ENCODE measurements at places on chromosomes 1 and 21.

- no peak for DNase-seq
Observed at GRCh38 chr1:101338714-101339430, 102.1 kb downstream of the S1PR1 start.

- no peak for DNase-seq
Observed at GRCh38 chr21:34302521-34302920, 61.3 kb upstream of the KCNE2 start.

GRCh38 chr1:117240547-117240946 lies 29.8 kb upstream of the VTCN1 start:
- DNase-seq, result no peak

- no peak for DNase-seq
Observed at GRCh38 chr1:177600936-177601335, 368.9 kb downstream of the SEC16B start.

GRCh38 chr21:29098156-29098555 lies 24.7 kb upstream of the CCT8 start:
- DNase-seq, result no peak

DNA sequence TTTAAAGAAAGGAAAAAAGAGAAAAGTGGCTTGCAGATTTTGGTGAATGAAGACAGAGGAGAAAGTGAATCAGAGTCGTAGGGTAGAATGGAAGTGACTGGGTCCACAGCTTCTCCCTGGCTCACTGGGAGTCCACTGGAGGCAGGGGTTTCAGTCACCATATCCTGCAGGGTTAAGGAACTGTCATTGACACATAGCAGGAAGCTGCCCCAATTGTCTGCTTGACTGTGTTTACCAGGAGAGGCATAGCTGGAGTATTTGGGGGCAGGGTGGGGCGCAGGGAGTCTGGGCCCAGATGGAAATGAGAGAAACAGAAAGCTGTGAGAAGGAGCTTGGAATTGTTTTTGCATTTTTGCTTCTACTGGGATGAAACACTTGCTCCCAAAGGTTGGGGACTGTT lies 228.8 kb upstream of the CSF3R start:
- no peak for DNase-seq

- no peak for DNase-seq
Observed at GRCh38 chr1:3626025-3626424, 1.2 kb downstream of the TPRG1L start.

- DNase-seq, result no peak
Observed at GRCh38 chr1:55702064-55702463, 486.9 kb upstream of the USP24 start.

GRCh38 chr1:163872067-163872466 lies 550.3 kb downstream of the NUF2 start:
- no peak for DNase-seq

GRCh38 chr1:241331328-241332036 lies 25.5 kb downstream of the RGS7 start:
- no peak for DNase-seq

- no peak for DNase-seq
Observed at GRCh38 chr21:17139696-17140095, 373.1 kb upstream of the CXADR start.

GRCh38 chr21:21436012-21436534 lies 437.9 kb downstream of the NCAM2 start:
- no peak for DNase-seq

- no peak for DNase-seq
Observed at GRCh38 chr1:31224068-31224467, 15.6 kb downstream of the NKAIN1 start.

- DNase-seq, result no peak
Observed at GRCh38 chr1:54808443-54809207, 7.5 kb upstream of the TTC22 start.

- no peak for DNase-seq
Observed at GRCh38 chr1:209008586-209008985, 574.9 kb upstream of the CAMK1G start.

- DNase-seq, result no peak
Observed at GRCh38 chr1:198797656-198798055, 158.8 kb downstream of the PTPRC start.

- DNase-seq, result no peak
Observed at GRCh38 chr1:60823151-60823550, 259.2 kb upstream of the NFIA start.

GRCh38 chr1:211329764-211330201 lies 3.1 kb downstream of the TRAF5 start:
- no peak for DNase-seq

GRCh38 chr1:117188816-117189437 lies 21.8 kb downstream of the VTCN1 start:
- no peak for DNase-seq

DNA sequence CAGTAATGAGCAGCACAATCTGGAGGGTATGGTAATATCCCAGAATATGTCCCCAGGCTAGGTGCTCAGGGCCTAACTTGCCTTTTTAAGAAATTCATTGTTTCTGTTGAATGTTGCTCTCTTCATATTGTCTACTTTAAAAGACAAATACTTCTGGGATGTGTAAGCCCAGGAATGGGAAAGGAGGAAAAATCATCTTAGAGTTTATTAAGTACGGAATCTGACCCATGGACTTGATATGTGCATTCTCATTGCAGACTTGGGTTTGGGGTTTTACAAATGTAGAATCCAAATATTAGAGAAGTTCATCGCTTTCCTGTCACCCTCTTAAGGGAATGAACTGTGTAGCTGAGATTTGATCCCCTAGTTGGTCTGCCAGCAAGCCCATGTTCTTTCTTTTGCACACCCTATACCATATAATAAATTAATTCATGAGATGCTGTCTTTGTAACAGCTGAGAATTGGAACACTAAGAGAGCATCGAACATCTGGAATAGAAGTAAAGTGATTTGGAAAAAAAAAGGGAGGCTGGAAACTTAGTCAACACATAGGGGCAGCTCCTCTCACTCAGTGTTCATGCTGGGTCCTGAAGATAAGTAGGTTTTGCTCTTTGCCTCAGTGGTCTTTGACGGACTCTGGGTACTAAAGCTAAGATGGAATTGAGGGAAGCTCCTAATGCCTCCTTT lies 235.8 kb upstream of the C1orf105 start:
- DNase-seq, result no peak

DNA sequence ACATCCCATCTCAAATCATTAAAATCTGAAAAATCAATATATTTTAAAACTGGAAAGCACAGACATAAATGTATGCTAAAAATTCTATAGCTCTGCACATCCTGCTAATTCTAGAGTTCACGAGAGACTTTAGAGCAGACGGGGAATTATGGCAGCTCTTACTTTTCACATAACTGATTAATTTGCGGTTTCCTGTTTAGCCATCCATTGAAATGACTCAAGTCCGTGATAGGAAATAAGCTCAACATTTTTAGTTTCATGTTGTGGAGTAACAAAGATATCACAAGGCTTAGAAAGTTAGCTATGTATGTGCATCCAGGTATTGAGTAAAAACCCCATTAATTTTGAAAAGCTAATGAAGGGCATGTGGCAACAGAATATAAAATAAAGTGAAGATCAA lies 123.2 kb downstream of the SMYD2 start:
- DNase-seq, result no peak

- no peak for DNase-seq
Observed at GRCh38 chr1:60129911-60130310, 56.3 kb upstream of the C1orf87 start.

DNA sequence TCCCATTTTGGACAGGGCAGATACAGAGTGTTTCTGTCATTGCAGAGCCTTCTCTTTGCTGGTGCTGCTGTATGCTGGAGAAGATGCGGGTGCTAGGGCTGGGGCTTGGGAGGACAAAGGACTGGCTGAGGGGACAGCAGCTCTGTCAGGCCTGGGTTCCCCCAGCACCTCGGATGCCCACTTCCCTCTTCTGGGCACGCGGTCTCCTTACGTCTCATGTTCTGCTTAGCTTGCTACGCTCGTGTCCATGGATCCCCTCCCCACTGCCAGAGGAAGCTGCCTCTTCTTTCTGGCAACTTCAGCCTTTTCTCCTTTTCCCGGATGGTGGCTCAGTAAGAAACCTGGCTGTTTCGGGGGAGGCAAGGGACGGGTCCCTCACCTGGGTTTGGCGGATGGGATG lies 75.7 kb downstream of the ARHGEF10L start:
- DNase-seq, result no peak

DNA sequence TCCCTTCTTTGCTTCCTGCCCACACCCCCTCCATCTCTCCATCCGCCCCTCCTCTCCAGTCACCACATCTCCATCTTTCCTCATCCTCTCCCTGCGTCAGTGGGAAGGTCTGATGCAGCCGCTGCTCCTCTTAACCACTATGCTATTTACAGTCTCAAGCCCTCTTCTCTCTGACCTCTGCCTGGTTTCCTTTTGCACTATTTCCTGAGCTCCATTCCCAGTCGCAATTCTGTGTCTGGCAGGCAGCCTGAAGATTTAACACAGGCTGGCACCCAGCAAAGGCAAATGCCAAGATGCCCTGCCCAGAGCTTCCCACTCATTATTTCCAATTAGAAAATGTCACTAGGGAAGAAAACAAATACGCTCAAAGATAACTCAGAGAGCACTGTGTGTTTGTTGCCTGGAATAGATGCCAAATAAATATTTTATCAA lies 89.6 kb upstream of the LPGAT1 start:
- no peak for DNase-seq

- DNase-seq, result no peak
Observed at GRCh38 chr1:95209291-95209690, 24.7 kb upstream of the RWDD3 start.

- DNase-seq, result no peak
Observed at GRCh38 chr21:34965200-34966174, 83.6 kb downstream of the RUNX1 start.

DNA sequence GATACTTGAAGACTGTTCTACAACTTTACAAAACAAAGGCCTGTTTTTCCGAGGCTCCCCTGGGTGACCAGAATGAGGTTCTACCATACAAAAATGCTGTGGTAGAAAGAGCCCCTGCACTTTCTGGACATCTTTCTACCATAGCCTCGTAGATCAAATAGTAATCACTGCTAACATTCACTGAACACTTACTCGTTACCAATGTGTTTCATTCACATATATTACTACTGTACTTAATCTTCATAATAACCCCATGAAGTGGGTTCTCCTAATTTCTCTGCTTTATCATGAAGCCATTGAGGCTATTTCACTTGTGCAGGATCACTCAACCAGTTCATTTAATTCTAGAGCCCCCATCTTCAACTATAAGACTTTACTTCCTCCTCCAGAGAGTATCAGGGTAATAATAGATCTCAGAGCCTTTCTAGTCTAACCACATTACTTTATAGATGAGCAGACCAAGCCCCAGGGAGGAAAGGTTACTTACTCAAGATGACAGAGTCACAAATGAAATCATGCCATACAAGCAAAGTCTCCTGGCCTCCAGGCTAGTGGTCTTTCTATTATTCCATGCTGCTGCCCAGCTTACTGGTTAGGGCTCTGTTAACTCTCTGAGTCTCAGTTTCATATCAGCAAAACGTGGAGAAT lies 46.7 kb upstream of the OSBPL9 start:
- no peak for DNase-seq

DNA sequence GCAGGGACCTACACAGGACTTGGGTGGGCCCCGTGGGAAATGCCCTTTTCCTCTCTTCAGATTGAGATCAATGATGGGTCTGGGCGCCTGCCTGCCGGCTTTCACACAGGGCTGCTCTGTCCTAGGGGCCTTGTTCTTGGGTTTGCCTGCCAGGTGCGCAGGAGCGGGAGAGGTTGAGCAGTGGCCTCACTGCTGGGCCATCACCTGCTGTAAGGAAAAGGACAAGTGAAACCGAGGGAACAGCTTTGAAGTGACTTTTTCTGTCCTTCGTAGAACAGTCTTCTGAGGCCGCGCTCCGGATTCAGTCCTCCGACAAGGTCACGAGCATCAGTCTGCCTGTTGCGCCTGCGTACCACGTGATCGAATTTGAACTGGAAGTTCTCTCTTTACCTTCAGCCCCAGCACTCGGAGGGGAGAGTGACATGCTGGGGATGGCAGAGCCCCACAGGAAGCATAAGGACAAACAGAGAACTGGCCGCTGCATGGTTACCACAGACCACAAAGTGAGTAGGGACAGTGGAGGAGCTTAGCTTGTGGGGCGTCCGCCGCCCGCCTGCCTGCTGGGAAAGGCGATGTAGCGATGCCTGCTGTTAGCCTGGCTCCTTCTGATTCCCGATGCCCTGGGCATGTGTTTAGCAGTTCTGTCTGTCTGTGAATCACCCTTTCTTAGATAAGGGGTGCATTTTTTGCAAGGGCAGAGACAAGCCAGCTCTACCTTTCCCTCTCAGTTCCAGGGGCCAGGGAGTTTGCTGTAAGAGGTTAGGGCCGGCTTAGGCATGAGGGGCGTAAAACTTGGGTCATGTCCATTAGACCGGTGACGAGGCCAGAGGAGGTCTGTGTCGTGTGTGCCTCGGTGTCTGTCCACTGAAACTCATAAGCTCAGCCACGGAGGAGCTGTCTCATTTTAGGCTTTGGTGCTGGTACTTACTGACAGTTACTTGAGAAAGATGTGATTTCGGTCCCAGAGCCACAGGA lies 19.5 kb upstream of the PWP2 start:
- no peak for DNase-seq

GRCh38 chr1:55669293-55669692 lies 454.1 kb upstream of the USP24 start:
- no peak for DNase-seq

- DNase-seq, result no peak
Observed at GRCh38 chr1:29505532-29506220, 269.4 kb downstream of the PTPRU start.

GRCh38 chr1:162240577-162240976 lies 136.1 kb downstream of the SPATA46 start:
- DNase-seq, result no peak

- DNase-seq, result no peak
Observed at GRCh38 chr21:45467221-45467779, 62.3 kb downstream of the COL18A1 start.

- DNase-seq, result no peak
Observed at GRCh38 chr1:2777424-2778219, 23.9 kb downstream of the TTC34 start.

DNA sequence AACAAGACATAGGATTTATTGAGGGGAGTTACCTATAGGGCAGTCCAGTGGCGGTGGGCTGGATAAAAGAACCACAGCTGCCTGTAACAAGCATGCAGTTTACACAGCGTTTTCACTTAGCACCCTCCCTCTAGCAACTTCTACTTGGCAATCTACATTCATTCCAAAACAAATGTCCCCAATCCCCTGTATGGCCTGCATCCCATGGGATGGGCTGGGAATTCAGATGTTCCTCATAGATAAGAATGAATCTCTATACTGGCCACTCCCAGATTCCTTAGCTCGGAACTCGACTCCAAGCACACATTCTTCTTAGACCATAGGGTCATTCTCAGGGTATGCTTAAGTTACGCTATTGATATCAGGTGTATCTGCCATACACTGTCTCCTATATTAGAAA lies 33.3 kb downstream of the PCP4 start:
- DNase-seq, result no peak

- no peak for DNase-seq
Observed at GRCh38 chr21:42401154-42401553, 2.5 kb upstream of the UBASH3A start.

DNA sequence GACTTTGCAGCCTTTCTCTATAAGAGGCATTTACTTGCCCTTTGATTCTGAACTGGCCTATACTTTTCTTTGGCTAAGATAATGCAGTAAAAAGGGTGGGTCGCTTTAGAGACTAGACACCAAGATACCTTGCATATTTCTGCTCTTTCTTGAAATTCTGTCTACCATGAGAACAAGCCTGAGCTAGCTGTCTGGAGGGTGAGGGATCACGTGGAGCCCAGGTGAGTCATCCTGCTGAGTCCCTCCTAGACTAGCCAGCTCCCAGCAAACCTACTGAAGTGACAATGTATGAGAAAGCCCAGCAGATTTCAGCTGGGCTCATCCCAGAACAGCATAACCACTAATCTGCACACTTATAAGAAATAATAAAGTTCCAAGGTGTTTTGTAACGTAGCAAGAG lies 408.0 kb upstream of the KAZN start:
- no peak for DNase-seq

Data from activated CD4-positive, alpha-beta T cell treated with anti-CD3 and anti-CD28 coated beads, Interleukin-2, amount 50 U/mL, for 1 hour (primary cell).